H7 (cell line): ENCODE measurements at places on chromosomes 12 and 14.

- no peak for DNase-seq
These were observed 77.6 kb downstream of the LGMN start for GRCh38 chr14:92670643-92671366.

DNA sequence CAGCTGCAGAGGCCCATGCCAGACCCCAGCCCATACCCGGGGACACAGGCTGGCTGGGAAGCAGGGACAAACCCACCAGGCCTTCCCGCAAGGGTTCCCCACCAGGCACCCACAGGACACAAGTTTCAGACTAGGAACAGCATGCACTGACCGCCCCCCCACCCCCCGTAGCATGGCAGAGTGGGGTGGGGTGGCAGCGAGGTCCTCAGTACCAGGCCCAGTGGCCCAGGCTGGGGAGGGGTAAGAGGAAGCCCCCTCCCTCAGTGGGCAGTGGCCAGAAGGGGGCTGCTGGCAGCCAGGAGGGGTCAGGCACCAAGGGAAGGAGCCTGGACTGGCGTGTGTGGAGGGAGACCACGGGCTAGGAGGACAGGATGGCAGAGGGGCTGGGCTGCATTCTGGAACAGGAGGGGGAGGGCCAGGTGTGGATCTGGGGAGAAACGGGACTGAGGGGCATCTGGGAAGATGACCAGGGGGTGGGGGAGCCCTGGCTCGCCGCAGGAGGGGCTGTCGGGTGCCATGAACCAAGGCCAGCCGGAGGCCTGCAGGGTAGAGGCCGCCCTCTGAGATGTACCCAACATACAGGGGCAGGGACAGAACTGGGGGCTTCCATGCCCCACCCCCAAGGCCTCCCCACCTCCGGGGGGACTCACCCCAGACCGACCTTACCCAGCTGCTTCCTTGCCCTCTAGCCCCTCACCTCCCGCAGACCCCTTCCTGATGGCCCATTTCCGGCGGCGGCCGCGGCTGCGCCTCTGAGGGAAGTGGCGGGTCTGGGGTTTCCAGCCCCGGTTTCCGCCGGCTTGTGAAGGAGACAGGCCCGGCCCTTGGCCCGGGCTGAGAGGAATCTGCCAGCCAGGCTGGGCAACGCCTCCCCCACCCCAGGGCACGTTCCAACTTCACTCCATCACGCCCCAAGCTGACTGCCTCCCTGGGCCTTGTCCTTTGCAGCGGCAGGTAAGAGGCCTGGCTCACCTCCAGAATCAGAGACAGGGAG, 5.6 kb upstream of the JAG2 start:
- no peak for DNase-seq

DNA sequence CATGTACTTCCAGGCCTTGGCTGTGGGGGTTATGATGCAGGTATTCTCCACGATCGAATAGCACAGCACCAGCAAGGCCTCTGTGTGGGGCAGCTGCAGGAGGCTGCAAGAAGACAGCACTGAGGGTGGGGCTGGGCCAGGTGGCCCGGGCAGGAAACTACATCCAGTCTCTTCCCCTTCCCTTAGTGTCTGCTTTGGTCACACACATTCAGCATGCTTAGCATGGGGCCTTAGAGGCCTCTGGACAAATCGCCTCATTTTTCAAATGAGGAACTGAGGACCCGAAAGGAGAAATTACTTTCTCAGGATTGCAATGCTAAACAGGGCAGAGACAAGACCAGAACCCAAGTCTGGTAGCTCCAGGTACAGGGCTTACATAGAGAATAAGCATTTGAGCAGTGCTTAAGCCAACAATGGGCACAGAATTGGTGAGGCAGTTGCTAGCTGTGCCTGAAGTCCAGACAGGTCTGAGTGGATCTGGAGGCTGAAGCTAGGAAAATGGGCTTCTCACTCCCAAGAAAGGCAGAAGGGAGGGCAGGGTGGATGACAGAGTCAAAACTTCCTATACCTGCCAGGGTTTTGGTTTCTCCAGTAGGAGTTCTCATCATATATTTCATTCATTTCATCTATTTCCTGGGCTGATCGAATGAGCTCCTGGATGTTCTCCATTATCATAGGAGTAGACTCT, 3.5 kb downstream of the ACRBP start:
- no peak for DNase-seq

- peak; percentile 18 for DNase-seq
These were observed 147.9 kb downstream of the PPFIA2 start for GRCh38 chr12:81610955-81611889.

DNA sequence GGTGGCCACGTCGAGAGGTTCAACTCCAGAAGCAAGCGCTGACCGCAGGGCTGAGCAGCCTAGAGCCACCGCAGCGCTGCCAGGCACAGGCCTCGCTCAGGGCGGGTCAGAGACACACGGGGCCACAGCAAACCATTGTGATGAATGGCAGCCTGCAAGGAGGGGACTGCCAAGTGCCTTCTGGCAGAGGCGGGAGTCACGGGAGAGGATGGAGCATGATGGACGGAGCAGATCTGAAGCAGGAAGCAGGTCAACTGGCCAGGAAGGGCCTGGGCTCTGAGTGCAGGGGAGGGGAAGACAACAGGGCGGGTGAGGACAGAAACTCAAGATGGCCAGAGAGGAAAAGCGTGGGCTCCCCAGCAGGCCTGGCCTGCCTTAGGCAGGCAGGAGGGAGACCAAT, 49.8 kb downstream of the CDC42BPB start:
- DNase-seq = peak; percentile 46
